Stimulated activated CD4-positive, alpha-beta T cell treated with anti-CD3 and anti-CD28 coated beads, TNF-alpha, amount 100 ng/mL, for 24 hours (primary cell): ENCODE measurements at places on chromosomes 11 and 22.

DNA sequence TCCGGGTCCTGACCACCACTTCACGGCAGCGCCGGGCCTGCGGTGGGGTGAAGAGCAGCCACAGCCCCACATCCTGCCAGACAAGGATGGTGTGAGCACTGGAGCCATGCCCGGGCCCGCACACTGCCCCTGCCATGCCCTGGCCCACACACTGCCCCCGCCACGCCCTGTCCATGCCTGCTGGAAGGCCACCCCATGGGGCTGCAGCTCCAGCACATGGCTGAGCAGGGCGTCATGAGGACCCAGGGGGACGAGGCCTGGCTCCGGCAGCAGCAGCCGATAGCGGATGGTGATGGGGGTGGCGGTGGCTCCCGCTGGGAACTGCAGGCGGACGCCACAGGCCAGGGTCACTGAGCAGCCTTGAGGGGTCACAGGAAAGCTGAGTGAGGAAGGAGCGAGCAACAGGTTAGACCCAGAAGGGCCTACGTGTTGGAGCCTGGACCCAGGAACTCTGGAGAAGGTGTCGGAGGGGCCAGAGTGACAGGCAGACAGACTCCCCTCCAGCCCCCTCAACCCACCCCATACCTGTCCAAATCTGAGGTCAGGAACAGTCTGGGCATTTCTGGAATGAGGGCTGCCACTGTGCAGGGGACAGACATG, 2.9 kb downstream of the PIDD1 start:
- no peak for DNase-seq

GRCh38 chr11:116062490-116063171, 558.4 kb upstream of the CADM1 start:
- no peak for DNase-seq

DNA sequence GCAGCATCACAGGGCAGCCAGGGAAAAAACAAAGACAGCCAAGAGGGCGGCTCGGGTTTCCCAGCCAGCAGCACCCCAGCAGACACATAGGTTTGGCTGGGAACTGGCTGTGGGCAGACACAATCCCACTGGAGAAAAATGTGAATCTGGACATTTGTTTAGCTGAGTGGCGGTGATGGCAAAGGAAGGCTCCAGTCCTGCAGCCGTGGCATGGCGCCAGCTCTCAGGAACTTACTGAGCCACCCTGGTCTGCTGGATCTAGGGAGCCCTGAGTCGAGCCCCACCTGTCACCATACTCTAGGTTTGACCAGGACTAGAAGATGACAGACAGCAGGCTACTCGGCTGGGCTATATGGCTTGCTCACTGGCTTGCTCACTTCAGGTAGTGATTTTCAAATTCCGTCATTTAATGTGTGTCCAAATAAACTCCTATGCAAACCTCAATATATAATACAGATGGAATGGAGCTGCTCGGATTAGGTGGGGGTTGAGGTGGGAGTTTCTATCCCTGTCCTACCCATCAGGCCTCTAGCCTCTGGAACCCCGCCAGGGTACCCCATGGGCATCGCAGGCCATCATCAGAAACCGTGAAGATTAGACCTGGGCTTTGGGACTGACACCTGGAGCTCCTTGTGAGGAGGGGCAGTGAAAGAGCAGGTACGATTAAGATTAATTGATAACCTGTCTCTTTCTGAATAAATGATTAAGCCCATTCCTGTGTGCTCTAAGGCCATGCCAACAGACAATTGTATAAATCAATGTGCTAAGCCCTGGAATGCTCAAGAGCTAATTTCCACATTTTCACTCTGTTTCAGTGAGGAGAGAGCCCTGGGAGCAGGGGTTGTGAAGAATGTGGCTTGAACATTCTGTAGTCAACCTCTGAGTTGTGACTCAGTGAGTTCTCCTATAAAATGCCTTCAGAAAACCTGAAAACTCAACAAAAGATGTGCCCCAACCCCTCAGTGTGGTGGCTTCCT, 42.5 kb downstream of the GALNT18 start:
- DNase-seq, result no peak

GRCh38 chr11:26332572-26332915, 614 bp downstream of the ANO3 start:
- no peak for DNase-seq

- DNase-seq, result no peak
These were observed 380.3 kb downstream of the AASDHPPT start for GRCh38 chr11:106457727-106458126.

GRCh38 chr11:66868726-66869566, 12.1 kb downstream of the LRFN4 start:
- DNase-seq, result peak; percentile 61

- DNase-seq, result no peak
These were observed 47.7 kb downstream of the CD82 start for GRCh38 chr11:44613153-44613552.

DNA sequence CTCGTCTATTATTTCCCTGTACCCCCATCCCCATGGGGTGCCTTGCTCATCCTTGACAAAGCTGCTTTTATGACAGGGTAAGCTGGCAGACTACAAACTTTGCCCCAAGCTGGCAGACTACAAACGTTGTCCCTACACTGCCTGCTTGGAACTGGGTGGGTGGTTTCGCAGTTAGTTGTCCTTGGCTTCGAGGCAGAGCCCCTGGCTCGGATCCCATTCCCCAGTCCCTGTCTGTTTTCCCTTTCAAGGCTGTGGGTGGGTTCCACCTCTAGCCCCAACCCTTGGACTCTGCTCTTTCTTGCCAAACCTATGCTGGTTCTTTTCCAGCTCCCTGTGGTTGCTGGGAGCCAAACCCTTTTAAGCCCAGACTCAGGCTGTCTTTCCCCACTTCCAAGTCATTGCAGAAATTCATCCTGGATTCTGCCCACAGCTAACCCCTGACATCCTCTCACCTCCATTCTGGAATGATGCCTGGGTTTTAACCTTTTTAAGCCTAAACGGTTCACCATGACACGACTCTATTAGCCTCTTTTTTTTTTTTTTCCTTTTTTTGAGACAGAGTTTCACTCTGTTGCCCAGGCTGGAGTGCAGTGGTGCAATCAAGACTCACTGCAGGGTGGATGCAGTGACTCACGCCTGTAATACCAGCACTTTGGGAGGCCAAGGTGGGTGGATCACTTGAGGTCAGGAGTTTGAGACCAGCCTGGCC, 9.2 kb upstream of the RBM14 start:
- DNase-seq, result no peak

DNA sequence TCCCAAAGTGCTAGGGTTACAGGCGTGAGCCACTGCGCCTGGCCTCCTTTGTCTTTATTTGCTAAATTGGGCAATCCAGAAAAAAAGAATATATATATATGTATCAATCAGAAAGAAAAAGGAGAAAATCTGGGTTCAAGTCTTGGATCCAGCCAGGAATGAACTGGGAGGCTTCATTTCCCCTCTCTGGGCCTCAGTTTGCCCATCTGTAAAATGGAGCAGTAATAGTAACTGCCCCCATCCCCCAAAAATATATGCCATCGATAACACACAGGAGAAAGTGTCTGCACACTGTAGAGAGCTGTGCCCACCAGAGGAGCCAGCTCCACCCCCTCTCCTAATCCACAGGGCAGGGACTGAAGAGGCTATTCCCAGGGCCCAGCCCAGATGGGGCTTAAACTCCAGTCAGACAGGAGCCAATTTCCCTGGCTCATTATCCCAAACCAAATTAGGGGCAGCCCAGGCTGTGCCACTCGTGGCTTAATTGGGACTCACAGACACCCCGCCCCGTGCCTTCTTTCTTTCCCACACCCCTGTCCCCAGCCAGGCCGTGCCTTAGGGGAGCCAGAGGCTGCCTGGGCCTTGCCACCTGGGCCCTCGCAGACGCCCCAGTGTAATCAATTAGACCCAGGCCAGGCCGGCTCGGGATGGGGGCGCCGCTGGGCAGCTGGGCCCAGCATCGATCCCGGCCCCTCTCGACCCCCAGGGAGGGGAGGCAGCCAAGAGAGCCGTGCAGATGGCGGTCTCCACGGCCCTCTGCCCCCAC, 171.5 kb downstream of the MN1 start:
- no peak for DNase-seq

GRCh38 chr11:85889676-85890579, 34.7 kb downstream of the CCDC83 start:
- no peak for DNase-seq

GRCh38 chr11:82701847-82702520, 31.7 kb downstream of the FAM181B start:
- DNase-seq, result no peak

GRCh38 chr11:66694732-66695207, 17.1 kb upstream of the RBM4B start:
- DNase-seq, result peak; percentile 66

DNA sequence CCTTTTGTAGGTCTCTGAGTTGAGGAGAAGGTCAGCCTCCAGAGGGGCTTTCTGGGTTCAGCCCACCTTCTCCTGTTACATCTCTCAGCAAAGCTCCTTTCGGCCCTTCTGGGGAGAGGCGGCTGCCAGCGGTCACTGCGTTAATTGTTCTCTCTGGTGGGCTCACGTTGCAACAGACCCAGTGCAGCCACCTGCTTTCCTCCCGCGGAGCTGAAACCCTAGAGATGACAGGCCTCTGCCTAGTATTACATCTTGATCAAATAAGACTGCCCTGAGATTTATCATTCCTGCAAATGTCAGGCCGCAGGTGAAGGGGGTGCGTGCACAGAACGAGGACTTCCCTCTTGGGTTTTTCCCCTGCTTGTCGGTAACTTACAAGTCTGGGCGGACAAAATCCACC, 43.2 kb upstream of the CREB3L1 start:
- no peak for DNase-seq

DNA sequence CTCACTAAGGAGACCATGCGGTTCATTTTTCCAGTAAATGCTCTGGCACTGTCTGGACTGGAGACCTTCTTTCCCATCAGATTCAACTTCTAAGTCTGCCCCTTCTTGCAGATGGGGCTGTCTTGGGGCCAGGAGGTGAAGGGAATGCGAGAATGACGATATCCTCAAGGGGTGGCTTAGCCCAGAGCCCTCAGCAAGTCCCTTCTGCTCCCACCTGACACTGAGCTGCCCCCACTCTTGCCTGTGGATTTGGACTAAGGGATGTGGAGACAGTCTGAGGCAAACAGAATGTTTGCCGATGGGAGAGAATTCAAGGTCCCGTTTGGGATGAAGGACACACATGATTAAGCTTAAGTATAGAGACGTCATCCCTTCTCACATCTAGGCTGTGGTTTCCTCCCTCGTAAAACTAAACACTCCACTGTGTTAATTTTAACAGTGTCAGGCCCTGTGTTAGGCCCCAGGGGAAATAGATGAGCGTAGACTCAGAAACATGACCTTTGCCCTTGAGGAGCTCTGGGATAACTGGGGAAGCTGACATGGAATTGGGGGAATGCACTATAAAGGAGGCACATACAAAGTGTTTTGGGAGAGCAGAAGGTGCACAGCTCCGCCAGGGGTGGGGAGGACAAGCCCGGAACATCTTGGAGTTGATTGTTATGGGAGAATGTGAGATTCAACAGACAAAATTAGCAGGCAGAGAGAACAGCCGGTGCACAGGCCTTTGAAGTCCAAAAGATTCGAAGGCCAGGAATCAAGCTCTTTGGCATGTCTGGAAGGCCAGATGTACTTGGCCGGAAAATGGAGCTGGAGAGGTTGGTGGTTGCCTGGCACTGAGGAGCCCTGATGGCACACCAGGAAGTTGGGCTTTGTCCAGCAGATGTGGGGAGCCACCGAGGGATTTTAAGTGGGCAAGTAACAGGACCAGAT, 71.6 kb downstream of the ST3GAL4 start:
- no peak for DNase-seq

DNA sequence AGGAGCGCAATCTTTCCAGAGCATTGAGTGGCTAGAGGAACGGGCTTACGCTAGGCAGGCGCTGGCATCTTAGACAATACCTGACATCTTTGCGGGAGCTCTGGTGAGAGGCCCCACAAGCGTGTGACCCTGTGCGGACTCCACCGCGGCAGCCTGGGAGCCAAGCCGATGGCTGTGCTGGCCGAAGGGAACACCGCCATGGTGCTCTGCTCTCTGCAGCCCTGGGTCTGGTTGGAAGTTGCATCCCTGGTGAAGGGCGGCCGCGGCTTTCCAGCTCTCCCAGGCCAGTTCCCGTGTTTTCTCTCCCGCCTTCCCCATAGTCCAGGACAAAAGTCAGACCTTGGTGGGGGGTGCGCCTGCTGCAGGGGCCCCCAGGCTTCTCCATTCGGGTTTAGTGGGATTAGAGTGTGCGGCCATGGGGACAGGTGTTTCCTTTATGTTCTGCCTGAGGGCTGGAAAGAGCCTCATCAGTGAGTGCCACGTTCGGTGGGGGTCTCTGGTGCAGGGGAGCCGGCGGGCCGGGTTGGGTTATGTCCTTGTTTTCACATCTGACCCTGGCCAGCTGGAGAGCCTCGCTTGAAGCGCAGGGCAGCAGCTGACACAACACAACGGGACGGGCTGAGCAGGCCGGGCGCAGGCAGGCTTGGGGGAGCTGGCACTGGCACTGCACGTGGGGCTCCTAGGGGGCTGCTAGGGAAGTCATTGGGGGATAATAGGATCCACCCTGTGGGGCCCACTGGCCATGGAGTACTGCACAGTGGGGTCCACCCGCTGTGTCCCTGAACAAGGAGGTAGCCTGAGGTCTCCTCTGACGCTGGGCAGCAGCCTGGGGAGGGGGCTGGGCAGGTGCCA, 94.8 kb downstream of the KCNQ1 start:
- DNase-seq, result no peak

GRCh38 chr11:110003426-110003825, 89.8 kb upstream of the ZC3H12C start:
- DNase-seq, result no peak

DNA sequence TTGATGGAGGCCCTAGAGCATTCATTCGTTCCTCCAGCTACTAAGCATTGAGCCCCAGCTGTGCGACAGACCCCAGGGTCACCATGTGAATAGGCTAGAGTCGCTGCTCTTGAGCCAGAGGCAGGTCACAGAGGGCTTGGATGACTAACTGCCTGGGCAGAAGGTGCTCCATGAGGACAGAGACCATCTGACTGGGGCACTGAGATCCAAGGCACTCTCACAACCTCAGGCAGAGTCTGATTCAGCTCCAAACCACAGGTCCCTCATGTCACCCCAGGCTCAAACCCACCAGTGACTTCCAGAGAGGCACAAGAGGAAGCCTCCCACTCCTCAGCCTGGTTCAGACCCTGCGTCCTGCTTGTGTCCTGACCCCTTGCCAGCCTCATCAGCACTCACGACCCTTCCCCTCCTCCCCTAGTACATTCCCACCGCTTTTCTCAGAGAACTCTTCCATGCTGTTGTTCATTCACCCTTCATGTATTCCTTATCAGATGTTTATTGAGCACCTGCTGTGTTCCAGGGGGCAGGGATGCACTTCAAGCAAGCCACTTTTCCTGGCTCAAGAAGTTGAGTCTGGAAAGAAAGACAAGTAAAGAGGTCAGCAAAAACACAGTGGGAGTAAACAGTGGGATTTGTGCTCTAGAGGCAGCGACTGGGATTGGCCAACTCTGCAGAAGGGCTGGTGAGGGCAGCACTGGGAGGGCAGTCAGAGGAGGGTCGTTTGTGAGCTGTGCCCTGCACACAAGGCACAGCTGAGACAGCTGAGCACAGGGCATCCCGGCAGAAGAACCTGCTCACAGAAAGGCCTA, 9.3 kb downstream of the OAF start:
- no peak for DNase-seq
